Hematopoietic multipotent progenitor cell treated with erythropoietin and hydrocortisone succinate and interleukin-3 and kit ligand, for 6 days (in vitro differentiated cells): ENCODE measurements at places on chromosomes 2 and 18.

- DNase-seq, result no peak
Measured at GRCh38 chr2:119605096-119605495, 60.8 kb downstream of the CFAP221 start.

GRCh38 chr2:33042265-33042664 is 95.5 kb downstream of the LTBP1 start:
- DNase-seq, result no peak

GRCh38 chr2:83233326-83233725 is 1225.8 kb downstream of the SUCLG1 start:
- no peak for DNase-seq

- DNase-seq, result no peak
Measured at GRCh38 chr2:96158554-96158940, 13.3 kb upstream of the DUSP2 start.

GRCh38 chr2:96409820-96410164 is 74.2 kb downstream of the NCAPH start:
- no peak for DNase-seq

- no peak for DNase-seq
Measured at GRCh38 chr2:164802095-164802707, 39.4 kb downstream of the COBLL1 start.

DNA sequence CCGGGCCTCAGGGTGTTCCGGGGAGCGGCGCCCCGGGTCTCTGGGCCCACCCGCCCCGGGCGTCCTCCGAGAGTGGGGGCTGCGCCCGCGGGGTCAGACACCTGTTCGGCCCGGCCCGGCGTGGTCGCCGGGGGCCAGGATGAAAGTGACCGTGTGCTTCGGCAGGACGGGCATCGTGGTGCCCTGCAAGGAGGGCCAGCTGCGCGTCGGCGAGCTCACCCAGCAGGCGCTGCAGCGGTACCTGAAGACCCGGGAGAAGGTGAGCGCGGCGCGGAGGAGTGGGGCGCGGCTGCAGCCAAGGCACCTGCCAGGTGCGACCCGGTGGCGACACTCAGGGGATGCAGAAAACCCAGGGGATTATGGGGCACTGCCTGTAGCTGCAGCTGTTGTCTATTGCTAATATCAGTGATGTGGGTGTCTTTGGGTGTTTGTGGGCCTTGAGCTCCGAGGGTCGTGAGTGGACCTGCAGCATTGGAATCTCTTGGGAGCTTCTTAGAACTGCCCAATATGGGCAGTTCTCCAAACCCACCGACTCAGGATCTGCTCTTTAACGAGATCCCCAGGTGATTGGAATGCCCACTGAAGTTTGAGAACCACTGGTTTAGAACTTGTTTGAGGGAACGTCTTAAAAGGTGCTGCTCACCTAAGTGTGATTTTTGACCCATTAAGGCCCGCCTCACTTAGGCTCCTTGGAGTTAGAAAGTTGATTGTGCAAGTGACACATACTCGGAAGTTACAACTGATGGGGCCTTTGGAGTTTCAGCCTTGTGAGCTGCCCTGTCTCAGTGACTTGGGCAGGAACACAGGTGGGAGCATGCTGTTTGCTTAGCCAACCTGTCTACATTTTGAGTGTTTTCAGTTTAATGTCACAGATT is 823 bp downstream of the PARD3B start:
- DNase-seq, result no peak

- DNase-seq, result no peak
Measured at GRCh38 chr2:241550616-241551580, 7.6 kb upstream of the BOK start.
